ENCODE measurements at places on chromosomes 7 and 10.

DNA sequence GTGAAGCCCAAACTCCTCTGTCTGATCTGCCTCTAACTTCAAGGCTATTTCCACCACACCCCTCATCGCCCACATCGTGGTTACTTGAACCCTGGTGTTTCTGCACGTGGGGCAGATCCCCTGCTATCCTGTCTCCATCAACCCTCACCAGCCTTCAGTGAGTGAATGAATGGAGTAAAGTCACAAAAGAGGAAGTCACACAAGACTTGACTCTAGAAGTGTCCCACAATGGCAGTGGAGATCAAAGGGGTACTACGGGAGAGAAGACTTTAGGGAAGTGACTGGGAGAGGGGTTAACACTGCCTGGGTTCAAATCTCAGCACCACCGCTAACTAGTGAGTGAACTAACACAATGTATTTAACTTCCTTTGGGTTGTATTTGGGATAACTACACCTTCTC, 85.9 kb downstream of the COBL start:
- DNase-seq: no peak

- DNase-seq: no peak
Observed at GRCh38 chr7:65387891-65388290, 14.2 kb downstream of the ZNF92 start.

GRCh38 chr7:2662273-2663120, 25.5 kb upstream of the AMZ1 start:
- no peak for DNase-seq

DNA sequence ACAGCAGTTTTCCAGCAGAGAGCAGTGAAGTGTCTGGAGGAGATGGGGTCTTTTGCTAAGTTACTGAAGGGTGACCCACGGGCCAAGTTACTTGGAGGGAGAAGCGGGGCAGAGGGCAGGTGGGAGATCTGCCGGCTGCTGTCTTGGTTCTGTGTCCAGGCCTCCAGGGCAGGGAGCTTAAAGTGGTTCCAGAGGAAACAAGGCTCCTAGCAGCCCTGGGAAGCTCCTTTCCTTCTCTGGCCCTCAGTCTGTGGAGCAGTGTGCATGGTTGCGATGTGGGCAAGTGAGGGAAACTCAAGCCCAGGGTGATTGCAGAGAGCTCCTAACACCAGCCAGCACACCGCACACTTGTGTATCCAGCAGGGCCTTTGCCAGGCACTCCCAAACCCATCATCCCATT, 6.3 kb downstream of the GHRHR start:
- DNase-seq: no peak

GRCh38 chr10:49000437-49001398, 61.1 kb upstream of the LRRC18 start:
- DNase-seq: no peak

DNA sequence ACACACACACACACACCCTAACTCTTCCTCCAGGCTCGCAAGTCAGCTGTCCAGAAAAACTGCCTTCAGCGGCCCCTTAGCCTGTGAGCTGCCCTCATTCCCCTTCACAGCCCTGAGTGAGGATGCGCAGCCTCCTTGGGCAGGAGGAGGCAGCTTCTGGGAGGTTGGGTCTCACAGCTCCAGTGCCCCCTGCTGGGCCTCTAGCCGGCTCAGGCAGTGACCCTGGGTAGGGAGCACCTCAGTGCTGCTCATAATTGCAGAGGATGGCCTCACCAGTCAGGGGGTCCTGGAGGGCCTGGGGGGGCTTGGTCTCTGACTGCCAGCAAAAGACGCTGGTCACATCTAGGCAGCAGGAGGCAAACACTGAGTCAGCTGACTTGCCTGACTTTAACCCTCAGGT, 43.7 kb downstream of the ZNF273 start:
- DNase-seq: no peak

DNA sequence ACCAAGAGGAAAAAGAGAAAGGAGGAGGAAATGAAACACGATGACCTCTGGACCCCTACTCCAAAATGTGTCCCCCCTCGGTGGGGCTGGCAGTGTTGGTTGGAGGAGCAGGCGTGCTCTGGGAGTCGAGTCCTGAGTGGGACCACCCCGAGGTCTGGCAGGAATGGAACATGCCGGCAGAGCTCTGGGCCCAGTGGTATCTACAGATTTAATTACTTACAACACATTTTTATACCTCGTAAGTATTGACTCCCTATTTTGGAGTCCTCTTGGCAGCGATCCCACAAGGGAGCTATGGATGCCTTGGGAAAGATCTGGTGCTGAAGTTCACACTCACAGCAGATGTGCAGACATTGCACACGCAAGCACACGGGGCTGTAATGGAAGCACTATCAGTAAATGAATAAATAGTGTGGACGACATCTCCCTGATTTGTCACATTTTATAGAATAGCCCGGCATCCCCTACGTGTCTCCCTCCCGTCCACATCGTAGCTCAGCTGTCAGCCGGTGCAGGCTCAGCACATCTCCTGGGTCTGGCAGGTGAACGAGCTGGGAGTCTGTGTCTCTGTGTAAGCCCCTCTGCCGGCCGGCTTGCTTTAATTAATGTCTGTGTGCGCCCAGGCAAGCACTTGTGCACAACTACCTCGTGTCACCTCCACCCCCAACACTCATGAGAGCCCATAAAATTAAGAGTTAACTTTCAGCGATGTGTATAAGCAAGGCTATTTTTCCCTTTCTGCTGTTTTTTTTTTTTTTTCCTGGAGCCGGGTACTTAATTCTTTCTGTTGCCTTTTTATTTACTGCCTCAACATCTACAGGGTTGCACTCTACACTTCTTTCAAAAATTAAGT, 603.2 kb downstream of the LRMDA start:
- no peak for DNase-seq

GRCh38 chr10:17228091-17229015, at the start of gene VIM:
Gene VIM (plus strand): TSS chr10:17228241. CDS start chr10:17229423, 1,182 bp downstream.
- DNase-seq: no peak

DNA sequence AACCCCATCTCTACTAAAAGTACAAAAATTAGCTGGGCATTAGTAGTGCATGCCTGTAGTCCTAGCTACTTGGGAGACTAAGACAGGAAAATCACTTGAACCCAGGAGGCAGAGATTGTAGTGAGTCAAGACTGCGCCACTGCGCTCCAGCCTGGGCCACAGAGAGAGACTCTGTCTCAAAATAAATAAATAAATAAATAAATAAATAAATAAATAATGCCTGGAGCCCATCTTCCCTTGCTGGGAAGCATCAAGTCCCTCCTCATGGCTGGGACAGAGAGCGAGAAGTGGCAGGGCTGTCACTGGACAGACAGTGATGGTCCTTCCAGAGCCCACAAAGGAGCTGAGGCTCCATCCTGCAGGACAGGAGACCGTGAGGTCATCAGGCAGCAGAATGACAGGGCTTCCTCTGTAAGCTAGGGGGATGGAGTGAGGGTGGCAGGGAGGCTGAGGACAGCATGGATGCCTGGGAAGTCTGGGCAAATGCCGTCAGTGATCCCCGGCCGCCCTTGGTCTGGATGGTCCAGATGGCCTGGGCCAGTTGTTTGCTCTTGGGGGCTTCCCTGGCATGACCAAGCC, 36.4 kb upstream of the ELN start:
- DNase-seq: no peak

DNA sequence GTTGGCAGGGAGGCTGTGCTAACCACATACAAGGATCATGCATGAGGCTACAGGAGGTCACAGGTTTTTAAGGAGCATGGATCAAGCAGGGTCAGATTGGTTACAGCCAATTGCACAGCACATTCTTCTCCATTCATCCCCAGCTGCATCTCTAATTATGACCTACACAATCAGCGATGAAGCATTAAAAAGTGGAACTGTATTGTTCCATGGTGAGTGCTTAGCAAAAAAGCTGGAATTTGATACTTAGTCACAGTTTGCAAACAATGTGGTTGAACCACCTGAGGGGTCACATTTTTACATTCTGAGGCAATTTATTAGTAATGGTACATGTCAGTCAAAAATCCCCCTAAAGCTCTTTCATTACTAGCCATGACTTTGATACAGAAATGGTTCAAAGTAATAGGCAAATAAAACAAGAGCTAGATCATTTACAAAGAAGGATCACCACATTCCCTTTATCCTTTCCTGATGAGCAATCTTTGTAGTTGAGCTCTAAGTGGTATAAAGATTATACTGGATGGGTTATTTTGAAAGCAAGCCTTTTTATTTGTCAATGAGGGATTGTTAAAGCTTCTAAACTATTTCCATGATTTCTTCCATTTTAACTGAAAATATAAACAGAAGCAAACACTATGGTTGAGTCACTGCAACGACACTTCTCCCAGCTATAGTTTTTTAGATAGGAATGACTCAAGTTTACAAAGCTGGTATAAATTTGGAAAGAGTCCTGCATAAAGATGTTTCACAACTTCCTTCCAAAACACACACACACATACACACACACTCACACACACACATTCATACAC, 217.8 kb upstream of the SEMA3A start:
- DNase-seq: peak; percentile 95

- DNase-seq: no peak
Observed at GRCh38 chr7:131786204-131786603, 229.8 kb upstream of the PODXL start.

DNA sequence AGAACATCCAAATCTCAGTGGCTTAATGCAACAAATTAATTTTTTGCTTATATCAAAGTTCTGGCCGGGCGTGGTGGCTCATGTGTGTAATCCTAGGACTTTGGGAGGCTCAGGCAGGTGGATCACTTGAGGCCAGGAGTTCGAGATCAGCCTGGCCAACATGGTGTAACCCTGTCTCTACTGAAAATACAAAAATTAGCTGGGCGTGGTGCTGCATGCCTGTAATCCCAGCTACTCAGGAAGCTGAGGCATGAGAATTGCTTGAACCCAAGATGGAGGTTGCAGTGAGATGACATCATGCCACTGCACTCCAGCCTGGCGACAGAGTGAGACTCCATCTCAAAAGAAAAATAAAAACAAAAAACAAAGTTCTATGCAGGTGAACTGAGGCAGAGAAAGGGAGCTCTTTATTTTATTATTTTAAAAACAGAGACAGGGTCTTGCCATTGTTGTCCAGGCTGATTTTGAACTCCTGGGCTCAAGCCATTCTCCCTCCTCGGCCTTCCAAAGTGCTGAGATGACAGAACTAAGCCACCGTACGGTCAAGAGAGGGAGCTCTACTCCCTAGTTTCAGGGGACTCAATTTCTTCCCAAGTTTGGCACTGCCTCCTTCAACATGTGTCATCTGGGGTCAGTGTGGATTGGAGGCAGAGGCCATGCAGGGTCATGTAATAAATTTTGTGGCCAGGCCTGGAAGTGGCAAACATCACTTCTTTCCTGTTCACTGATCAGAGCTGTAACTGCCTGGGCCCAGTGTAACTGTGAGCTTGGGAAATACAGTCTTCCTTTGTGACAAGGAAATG, 2.4 kb downstream of the ADCK2 start:
- peak; percentile 90 for DNase-seq

GRCh38 chr10:29387269-29387668, 98.4 kb downstream of the LYZL1 start:
- DNase-seq: no peak

DNA sequence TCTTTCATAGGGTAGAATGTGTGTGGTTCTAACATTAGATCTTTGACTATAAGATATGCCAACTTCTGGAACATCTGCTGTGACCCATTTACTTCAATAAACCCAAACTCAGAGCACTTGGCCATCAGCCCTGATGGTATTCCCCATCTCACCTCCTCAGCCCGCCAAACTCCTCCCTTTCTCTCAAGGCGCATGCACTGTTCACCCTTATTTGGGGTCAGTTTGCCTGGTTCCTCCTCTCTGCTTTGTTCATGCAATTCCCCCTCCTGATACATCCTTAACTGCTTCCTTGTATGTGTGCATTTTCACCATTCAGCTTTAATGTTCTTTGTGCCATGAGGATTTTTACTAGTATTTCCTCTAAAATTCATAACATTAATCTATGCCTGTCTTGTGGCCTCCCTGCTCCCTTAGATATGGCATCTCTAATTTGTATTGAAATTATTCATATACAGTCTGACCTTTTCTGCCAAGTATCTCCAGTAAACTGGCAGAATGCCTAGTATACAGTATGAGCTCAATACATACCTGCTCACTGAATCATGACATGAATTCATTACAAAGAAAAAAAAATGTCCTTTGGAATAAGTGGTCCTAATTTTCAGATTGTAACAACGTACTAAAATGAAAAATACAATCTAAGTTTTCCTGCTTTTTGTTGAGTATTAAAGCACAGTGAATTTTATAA, 336.8 kb upstream of the IGFBP3 start:
- peak; percentile 59 for DNase-seq

GRCh38 chr10:132539431-132539839, 1.8 kb downstream of the INPP5A start:
- no peak for DNase-seq

DNA sequence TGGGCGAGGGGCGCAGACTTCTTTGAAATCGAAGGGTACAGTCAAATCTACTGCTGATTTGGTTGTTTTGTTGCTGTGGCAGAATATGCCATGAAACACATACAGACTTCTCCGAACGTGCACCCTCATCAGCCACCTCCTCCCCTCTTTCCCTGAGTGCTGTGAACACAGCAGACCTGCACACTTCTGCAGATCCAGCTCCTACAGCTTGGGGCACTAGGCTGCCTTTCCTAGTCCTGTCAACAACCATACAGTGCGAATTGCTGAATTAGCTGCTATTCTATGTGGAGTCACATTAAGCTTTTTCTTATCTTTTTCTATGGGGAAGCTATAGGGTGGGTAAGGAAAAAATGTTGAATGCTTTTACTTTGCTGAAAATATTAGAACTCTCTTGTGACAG, 57.5 kb downstream of the COL17A1 start:
- peak; percentile 50 for DNase-seq

- DNase-seq: peak; percentile 80
Observed at GRCh38 chr10:86757113-86757972, 924 bp downstream of the BMPR1A start.

DNA sequence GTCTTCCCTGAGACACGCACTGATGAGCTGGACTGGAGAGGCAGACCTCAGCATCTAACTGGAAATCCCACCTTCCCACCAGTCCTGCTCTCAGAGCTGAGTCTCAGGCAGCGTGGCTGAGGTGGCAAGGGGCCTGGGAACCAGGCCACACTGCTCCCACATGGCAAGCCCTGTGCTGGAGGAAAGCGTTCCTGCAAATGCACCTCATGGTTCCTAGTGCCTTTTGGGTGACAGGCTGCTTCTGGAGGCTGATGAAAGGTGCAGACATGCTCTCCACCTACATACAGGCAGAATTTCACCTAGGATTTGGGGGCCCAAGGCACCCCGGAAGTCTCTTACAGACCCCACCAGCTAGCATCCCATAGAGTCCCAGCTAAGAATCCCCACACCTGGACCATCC, 432.9 kb upstream of the FOXK1 start:
- no peak for DNase-seq

- no peak for DNase-seq
Observed at GRCh38 chr7:11726794-11727155, 105.2 kb downstream of the THSD7A start.

DNA sequence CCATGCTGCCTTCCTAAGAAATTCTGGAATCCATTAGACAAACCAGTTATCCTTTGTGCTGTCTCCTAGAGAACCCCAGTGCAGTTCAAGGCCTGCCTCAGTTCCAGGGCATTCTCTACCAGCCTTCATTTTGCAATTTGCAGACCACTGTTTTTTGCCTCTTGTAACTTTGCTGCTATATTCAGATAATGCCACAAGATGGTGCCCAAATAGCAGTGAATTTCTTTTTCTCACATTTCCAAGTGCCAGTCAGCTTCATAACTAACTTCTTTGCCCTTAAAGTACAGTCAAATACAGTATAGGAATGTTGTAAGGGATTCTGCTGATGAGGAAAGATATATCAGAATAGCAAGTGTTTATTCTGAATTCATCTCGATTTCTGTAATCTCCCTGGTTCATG, 25.2 kb downstream of the LOXL4 start:
- peak; percentile 24 for DNase-seq

Data from RKO (cell line).